ENCODE measurements at places on chromosomes 5 and 9.

- DNase-seq: no peak
These were observed 39.9 kb downstream of the BICD2 start for GRCh38 chr9:92724528-92725265.

- no peak for DNase-seq
These were observed 11.4 kb downstream of the LRRC8A start for GRCh38 chr9:128893354-128893753.

GRCh38 chr5:142644127-142644526 lies 41.8 kb downstream of the FGF1 start:
- DNase-seq: no peak

DNA sequence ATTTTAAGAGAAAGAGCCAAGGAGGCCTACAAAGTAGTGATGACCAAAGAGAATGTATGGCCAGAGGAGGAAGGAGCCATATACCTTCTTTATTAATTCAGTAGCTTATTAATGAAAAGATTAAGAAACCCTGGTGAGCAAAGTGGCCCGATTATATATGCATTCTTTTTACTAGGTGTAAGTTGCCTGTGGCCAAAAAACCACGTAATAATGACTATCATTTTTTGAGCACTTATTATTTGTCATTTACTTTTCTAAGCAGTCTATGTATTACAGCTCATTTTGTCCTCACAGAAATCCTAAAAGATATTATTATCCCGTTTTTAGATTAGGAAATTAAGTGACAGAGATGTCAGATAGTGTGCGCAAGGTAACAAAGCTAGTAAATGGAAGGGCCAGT lies 3.0 kb downstream of the CWC27 start:
- DNase-seq: no peak

DNA sequence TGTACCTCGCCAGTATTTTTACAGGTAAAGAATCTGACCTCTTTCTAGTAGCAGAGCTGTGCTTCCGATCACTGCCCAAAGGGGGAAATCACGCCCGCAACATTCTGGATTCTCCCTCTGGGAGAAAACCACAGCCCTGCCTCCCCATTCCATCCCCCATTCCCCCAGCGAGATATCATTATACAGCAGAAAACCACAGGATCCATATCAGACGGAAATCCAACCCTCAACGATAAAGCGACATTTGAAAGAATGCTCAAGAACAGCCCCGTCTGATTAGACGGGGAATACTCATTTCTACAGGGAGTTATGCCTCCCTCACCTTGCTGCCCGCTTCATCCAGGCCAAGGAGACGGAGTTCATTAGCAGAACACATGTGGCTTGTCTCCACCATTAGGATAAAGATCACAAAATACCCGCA lies 172.8 kb downstream of the COL23A1 start:
- no peak for DNase-seq
